ENCODE measurements at places on chromosomes 5 and 9.
A peak's percentile ranks its signal among the peaks of the same experiment; 100 is the strongest.

DNA sequence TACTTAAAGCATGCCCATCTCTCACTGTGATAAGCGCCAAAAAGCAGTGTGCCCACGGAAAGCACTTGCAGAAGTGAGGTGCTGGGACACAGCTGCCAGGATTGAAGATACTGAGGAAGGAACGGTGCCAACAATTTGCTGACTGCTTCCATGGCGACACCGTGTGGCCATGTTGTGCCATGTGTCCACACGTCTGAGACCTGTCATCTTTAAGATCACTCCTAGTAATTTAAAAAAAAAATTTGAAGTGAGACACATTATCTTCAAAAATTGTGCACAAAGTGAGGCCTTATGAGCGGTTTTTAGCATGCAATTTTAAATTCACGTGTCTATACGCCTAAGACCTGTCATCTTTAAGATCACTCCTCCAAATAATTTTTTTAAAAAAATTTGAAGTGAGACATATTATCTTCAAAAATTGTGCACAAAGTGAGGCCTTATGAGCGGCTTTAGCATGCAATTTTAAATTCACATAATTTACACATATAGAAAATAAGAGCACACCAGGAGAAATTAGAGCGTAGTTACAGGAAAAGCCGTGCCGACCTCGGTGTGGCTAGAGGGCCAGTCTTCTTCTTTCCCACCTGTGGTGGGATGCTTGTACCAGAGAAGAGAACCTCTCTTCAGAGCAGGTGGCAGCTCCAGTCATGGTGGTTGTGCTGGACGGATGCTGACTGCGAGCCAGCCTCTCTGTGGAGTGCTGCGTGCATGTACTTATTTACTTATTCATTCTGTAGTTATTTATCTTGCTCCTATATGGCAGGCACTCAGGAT is 21.4 kb upstream of the FLT4 start:
- DNase-seq = peak; percentile 74

GRCh38 chr5:111004291-111004690 is 67.2 kb upstream of the TSLP start:
- DNase-seq = no peak

DNA sequence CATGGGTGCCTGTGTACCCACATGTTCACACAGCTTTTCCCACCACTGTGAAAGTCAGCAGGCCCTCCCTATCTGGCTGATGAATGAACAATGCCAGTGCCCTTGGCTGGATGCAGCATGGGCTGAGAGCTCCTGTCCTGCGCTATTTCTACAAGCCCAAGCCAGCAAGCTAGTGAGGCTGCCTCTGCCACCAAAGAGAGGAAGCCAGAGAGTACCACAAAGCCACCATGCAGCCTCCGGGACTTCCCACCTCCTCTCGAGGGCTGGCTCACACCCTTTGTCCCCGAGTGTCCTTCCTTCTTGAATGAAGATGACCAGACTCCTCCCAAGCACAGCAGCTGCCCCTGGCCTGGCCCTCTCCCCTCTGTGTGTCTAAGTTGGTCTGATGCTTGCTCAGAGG is 76.5 kb downstream of the SH3PXD2B start:
- peak; percentile 72 for DNase-seq

DNA sequence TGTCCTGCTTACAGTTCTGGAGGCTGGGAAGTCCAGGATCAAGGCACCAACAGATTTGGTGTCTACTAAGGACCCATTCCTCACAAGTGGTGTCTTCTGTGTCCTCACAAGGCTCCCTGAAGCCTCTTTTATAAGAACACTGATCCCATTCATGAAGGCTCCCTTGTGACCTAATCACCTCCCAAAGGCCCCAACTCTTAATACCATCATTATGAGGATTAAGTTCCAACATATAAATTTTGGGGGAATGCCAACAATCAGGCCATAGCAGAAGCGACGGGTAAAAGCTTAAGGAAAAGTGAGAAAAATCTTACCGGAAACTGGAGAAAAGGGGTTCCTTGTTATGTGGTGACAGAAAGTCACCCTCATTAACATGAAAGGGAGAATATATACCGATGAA is 11.2 kb downstream of the CTNNAL1 start:
- no peak for DNase-seq

DNA sequence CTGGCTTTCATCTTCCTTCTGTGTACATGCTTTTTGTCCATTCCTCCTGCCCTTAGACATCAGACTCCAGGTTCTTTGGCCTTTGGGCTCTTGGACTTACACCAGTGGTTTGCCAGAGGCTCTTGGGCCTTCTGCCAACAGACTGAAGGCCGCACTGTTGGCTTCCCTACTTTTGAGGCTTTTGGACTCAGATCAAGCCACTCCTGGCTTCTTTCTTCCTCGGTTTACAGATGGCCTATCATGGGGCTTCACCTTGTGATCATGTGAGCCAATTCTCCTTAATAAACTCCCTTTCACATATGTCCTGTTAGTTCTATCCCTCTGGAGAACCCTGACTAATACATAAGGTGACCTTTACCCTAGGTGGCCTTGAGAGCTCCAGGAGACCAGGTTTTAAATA is 189.1 kb upstream of the CCNG1 start:
- DNase-seq = no peak

DNA sequence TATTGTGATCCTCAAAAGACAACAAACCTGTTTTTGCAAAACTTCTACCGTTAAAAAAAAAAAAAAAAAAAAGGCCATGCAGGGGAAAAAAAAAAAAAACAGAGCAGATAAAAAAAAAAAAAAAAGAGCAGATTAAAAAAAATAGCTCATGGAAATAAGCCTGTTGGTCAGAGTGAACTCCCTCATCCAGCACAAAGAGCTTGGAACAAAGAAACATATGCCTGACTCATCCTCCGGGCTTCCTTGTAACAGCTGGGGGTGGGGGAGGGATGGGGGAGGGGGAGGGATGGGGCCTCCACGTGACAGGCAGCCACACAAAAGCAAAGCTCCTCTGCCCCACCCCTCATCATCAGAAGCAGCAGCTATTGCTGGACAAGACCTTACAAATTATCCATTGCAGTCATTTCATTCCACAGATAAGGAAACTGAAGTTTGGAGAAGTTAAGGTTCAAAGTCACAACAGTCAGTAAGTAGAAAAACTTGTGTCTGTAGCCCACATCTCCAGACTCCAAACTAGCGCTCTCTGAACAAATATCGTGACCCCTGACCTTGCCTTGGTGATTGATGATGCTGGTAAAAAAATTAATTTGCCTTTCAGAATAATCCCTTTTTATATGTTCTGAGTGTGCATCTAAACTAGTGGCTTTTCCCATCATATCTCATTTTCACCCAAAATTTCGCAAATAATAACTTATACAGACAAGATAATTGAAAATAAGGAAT is 38.9 kb downstream of the SLC35D2 start:
- peak; percentile 92 for DNase-seq

DNA sequence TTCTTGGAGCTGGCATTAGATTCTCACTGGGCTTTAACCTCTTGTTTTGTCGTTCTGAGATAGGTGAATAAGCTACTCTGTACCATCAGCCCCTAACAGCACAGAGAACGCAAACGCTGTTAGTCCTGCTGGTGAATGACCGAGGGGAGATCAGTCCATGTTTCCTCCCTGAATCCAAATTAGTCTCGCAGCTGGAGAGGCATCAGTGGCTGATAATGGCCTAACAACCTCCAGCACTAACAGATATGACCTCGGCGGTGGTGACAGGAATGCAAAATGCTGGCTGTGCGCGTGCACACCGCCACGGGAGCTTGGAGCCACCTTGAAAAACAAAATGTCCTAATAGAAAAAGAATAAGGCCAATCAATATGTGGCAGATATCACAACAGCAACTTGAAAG is 77.6 kb upstream of the IRX1 start:
- no peak for DNase-seq

DNA sequence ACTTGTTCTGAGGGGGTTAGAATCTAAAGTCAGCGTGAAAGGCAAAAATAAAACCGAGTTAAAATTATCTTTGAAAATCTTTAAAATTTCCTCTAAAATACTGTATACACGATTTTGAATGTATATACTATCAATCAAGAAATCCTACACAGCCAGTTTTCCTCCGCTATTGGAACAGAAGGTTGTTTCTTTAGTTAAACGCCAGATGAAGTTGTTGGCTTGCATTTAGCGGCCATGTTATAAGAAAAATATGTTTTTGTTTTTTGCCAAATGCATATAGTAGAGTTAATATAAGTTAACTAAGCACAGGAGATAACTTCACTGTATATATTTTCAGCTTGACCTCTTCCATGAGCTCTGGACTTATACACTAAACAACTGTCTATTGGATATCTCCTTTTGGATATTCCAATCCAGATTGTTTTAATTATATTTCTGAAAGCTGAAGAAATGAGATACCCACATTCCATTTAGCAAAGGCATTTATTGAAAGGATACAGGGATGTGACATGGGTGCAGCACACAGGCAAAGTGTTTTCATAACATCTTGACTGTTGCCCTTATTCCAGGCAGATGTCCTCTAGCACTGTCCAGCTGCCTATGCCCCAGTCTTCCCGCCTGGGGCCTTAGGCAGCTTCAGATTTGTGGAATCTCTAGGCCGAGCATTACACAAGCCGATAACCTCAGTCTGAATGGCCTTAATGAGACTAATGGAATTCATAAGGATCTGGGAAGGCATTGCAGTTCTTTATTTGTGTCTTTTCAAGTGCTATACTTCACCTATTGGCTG is 10.0 kb upstream of the ATG10 start:
- no peak for DNase-seq

DNA sequence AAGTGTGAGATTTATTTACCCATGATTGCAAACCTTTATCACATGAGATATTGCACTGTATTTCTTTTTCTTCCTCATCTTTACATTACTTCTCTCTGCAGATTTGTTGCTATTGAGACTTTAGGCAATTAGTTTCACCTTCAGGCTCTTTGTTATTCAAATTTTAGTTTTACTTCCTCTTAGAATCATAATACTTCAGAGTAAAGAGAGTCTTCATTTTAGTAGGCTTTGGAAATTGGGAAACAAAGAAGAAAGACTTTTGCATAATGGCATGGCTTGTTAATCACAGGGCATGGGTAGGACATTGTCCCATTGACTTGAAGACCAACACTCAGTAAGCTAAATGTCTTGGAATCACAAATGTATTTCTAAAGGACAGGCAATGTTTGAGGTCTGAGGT is 1.2 kb upstream of the PCDHGA5 start:
- DNase-seq = no peak

GRCh38 chr5:135116160-135116561 is 82.1 kb upstream of the PITX1 start:
- DNase-seq = peak; percentile 66

GRCh38 chr5:126119887-126120442 is 303.2 kb upstream of the GRAMD2B start:
- no peak for DNase-seq

DNA sequence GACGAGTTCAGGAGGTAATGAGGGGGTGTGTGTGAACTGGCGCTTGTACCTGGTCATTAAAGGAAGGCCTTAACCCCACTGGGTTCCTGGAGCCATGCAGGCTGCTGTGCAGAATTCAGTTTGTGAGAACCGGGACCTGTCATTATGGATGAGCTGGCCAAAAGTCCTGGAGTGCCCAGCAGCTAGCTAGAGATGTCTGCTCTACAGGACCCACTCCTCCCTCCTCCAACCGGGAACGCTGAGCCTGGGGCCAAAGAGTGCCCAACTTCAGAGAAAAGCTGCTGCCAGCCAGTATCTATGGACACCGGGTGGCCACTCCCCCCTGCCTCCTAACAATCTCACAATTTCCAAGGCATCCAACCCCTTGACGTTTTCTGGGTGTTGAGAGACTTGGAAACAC is 1.2 kb downstream of the ENTREP1 start:
- peak; percentile 42 for DNase-seq

DNA sequence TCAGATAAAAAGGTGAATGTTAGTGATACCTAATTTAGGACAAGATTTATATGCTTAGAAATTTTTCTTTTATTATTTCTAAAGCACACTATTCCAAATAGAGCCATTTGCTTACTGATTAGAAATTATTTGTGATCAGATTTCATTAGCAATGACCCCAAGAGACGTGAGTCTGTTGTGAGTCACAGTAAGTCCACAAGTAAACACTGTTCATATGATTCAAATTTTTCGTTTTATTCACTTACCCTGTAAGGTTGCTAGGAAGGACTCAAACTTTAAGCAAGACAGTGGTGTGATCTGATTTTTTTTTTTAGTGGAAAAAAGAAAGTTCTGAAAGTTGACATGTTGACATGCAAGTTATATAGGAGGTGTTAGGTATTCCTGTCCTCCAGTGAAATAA is 1.2 kb downstream of the CARD6 start:
- no peak for DNase-seq

GRCh38 chr9:132312873-132313272 is 41.9 kb downstream of the SETX start:
- no peak for DNase-seq

DNA sequence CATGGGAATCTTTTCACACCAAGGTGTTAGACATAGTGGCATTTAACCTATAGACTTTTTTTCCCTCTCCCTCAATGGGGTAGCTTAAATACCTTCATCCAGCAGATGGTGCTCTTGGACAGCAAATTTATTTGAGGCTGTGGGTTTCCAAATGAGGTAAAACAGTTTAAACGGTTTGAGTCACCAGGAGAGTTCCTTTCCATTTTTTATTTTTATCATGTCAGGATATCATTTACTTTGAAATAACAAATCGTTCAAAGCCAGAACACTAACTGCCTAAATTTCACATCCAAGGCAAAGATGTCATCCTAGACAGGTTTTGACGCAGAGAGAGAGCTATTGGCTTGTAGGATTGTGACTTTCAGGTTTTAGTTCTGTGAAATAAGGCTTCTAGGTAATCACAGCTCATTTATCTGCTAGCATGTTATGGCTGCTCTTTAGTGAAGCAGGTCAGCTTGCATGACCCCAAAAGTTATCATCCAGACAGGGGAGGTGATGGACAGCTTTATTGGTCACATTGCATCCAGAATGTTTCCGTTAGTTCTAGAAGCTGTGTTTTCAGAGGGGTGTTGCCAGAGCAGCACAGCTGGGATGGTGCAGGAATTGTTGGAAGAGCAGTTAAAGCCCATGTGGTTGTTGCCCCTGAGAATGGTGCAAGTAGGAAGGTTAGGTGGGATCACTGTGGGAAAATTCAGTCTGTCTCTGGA is 69.8 kb downstream of the KDM4C start:
- peak; percentile 67 for DNase-seq

- DNase-seq = no peak
Observed at GRCh38 chr5:167177736-167178135, 1113.7 kb upstream of the WWC1 start.
